ENCODE measurements at places on chromosomes 6 and 20.

GRCh38 chr6:163655217-163656121, 241.0 kb downstream of the QKI start:
- no peak for DNase-seq

GRCh38 chr6:168655462-168656152, 214.6 kb downstream of the SMOC2 start:
- no peak for DNase-seq

DNA sequence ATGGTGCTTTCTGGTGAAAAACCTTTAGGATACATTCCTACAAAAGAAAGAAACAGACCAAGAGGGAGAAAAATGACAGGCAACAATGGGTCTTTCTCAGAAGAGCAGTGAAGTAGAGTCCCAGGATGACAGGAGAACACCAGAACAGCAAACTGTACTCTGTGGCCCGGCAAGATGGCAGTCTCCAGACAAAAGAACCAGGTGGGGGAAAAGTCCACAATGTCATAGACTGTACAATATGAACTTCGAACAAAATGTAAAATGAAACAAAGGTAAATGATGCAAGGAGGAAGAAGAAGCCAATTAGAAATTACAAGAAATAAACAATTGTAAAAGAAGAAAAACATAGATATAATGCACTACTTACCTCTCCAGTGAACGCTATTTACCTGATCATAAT, 23.2 kb upstream of the HSF2 start:
- no peak for DNase-seq

DNA sequence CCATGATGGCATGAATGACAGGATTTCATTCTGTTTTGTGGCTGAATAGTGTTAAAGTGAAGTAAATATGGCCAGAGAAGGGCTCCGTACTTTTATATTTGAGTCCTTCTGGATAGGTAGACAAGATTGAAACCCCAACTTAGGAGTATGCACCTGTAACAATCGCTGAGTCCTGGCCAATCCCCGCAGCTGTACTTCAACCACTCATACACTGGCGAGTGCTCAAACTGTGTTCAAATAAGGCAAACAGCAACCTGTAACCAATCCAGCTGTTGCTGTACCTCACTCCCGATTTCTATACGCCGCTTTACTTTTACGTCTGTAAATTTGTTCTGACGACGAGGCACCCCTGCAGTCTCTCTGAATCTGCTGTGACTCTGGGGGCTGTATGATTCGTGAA, 6.7 kb downstream of the TTLL2 start:
- no peak for DNase-seq

GRCh38 chr6:8047541-8048292, 16.5 kb downstream of the BLOC1S5 start:
- no peak for DNase-seq

GRCh38 chr6:8507286-8507685, 71.9 kb upstream of the SLC35B3 start:
- no peak for DNase-seq

DNA sequence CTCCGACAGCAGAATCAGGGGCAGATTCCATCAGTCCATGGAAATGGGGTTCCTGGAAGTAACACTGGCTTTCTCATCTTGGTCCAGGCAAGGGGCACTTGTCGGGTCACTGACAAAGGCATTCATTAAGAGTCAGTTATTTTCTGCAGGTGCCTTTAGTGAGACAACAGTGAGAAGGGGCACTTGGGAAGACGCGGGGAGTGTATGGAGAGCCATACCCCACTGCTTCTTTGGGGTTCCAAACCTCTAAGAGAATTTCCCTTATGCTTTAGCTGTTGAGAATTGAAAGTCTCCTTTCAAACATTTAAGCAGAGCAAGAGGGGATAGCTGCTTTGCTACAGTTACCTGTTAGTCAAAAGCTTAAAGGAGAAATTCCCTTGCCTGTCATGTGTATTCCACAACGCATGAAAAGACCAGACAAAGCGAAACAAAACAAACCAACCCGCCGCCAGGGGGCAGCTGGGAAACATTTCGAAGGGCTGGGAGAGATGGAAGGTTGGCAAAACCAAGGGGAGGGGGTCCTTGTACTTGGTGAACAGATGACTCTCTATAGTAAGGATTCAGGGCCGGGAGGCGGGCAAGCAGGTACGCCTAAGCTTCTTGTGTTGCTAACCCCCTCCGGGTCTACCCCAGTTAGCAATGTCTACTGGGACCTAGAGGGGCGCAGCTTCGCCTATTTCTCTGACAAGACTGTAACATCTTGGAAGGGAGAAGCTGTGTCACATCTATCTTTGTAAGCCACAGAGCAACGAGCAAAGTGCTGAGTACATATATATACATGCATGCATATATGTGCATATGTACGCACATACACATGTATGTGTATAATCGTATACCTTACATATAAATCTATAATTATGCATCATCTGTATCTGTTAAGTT, 474.9 kb upstream of the AGPAT4 start:
- no peak for DNase-seq

Measured in foreskin keratinocyte (primary cell).